HFFc6 (cell line): ENCODE measurements at places on chromosomes 6 and 20.
A peak's percentile ranks its signal among the peaks of the same experiment; 100 is the strongest.

DNA sequence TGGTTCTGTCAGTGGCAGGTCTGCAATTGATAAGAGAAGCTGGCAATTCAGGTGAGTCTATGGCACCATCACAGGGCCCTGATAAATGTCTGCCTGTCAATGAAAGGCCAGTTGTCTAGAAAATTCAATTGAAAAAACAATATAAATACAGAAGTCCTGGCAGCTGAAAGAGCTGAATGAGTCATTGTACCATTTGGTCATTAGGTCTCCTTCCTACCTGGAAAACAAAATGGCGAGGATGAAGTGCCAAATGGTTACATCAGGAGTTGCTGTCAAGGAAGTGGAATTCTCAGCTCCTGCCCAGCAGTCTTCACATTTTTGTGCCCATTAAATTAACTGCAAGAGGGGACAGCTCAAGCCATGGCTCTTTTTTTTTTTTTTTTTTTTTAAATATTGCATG, 37.7 kb downstream of the PEX7 start:
- no peak for DNase-seq

- DNase-seq, result no peak
These were observed 1.7 kb downstream of the SF3B5 start for GRCh38 chr6:144093658-144094057.

DNA sequence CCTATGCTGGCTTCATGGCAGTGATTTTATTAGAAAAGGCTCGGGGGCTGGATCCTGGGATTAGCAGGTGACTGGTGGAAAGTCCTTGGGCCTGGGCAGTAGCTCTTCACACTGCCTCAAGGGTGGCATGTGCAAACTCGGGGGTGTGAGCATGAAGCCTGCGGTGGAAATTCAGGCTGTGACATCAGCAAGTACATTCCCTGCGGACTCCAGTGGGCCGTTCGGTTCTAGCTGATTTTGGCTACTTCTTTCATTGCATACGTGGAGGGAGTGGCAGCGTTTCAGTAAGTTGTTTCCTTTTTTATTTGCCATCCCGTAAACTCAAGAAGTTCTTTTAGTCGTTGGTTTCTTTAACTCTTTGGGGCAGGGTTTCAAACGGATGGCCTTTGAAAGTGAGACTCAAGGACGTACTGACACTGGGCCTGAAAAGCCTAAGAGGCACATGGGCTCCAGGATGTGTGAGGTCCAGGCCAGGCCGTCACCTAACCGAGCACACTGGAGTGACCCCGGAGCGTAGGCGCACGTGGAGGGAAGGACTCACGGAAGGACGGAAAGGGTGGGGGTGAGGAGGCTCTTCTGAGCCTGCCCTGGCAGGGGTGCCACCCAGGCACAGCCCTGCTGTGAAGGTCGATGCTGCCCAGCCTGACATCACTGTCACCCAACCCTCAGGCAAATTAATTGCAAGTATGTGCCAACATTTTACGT, 104.0 kb upstream of the FRMD1 start:
- DNase-seq, result no peak

GRCh38 chr6:3776881-3777507, 25.5 kb upstream of the PXDC1 start:
- no peak for DNase-seq

DNA sequence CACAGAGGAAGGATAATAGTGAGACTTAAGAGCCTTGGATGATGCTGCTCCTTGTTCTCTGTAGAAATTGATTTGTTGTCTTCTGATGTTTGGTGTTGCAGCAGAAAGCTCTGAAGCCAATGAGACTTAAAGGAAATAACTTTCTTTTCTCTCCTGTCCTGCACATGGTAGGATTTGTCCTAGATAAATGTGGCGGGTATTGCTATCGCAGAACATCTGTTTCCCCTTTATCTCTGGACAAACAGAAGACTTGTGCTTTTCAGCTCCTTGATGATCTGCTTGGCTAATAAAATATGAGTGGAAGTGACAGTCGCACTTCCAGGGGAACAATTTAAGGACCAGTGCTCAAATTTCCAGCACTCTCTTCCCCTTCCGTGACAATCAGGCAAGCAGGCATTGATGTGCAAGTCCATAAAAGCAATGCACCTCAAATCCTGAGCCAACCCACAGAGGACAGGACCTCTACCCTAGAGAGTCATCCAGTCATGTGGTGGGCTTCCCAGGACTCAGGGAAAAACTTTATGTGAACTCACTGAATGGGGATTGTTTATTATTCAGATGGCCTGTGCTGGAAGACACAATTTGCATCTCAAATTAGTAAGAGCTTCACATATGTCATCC, 9.9 kb upstream of the NCR2 start:
- DNase-seq, result no peak

DNA sequence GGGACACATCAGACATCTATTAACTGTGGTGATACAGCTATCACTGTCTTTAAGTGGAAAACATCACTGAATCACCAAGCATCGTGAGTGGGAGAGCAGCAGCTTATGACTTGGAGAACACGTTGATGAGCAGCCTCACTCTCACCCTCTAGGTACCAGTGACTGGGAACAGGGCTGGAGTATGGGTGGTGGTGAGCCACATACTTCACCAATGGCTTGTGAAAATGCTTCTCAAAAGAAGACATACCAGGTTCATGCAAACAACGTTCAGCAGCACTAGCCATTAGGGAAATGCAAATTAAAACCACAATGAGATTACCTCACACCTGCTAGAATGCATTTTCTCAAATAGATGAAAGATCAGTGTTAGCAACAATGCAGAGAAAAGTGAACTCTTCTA, 25.3 kb downstream of the SNX5 start:
- no peak for DNase-seq

DNA sequence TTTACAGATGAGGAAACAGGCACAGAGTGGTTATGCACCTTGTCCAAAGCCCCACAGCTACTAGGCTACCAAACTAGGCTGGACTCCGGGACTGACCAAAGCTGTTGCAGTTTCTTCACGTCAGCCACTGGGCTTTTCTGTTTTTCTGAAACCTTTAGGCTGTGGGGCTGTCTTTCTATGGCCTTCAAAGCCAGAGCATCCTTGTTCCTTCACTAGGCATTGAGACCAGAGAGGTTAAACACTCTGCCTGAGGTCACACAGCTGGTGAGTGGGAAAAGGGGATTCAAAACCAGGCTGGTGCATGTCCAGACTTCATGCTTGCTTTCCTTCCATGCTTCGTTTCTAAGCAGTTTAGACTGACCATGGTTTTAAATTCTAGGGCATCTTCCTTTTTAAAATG, 97.5 kb upstream of the KCNG1 start:
- no peak for DNase-seq

DNA sequence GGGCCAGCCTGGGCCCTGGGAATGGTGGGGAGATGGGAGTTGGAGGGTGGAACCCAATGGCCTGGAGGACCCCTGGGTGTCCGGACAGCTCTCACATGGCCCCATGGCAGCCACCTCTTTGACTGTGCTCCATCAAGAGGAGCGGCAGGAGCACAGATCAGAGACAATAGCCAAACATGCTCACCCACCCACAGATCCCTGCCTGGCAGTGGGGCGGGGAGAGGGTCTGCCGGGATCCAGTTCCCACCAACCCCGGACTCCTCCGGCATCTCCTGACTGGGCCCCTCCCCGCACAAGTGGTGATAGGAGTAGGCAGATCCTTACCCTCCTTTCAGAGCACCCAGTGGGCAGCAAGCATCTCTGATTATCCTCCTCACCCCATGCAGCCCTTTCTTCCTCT, 31.9 kb upstream of the MRPS18A start:
- DNase-seq, result no peak

DNA sequence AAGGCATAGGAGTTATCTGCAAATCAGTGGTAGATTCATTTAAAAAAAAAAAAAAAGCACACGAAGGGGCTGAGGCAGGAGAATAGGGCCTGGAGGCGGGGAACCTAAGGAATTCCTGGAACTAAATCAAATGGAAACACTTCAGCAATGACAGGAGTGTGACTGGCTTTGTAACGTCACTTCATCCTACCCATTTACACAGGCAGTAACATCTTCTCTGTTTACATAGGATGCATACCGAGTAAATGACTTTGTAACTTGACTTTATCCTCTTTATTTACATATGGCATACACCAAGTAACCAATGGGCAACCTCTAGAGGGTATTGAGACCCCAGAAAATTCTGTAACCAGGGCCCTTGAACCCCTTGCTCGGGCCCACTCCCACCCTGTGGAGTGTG, 56.4 kb upstream of the IYD start:
- no peak for DNase-seq

DNA sequence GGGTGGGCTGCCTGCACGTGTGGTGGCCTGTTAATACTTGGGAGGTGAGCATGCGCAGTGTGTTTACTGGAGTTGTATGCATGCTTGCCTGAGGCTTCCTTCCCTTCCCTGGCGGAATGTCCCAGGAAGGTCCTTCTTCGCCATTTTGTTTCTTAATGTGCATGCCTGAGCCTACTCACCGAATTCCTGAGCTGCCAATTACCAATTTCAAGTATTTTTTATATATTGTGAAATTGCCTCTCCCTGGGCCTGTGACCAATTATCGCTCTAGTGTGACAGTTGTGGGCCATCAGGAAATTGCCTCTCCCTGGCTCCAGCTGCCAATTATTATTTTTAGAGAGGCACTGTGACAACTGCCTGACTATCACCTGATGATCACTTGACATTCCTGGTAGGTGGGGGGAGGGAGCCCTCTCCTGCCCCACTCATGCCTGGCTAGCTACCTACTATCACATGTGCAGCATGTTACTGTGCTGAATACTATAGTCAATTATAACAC, 70.0 kb downstream of the FAM50B start:
- peak; percentile 85 for DNase-seq

GRCh38 chr20:59820204-59821041, 113.0 kb downstream of the SYCP2 start:
- no peak for DNase-seq

DNA sequence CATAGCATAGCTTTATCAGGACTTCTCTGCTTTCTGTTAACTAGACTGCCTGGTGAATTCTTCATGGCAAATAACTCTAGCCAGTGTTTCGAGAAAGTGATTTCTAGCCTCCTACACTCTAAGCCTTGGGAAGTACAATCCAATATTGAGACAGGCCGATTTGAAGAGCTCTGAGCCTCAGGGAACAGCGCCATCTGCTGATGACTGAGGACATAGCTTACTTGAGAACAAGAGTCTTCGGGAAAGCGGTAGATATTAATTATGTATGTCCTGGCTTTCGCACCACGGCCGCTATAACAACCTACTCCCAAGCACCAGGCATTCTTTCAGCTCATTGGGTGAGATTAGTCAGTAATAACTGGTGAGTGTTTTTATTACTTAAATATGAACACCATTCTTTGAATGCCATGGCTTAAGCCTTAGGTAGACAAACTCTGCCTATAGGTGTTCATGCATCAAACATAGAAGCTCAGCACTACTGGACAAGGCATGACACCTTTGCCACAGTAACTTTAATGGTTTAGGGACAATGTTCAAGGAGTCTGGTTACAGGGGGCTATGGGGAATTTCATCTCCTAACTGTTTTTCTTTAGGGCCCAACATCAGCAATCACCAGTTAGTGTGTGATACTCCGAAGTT, 518.6 kb downstream of the BMP2 start:
- peak; percentile 4 for DNase-seq

GRCh38 chr20:61769286-61769832, 296.3 kb downstream of the TAF4 start:
- no peak for DNase-seq

- DNase-seq, result no peak
These were observed 368.0 kb downstream of the TBC1D32 start for GRCh38 chr6:120966321-120966720.

- DNase-seq, result no peak
These were observed 9.0 kb upstream of the RIPPLY2 start for GRCh38 chr6:83844170-83844569.

- DNase-seq, result no peak
These were observed 4.5 kb upstream of the NKAIN4 start for GRCh38 chr20:63258781-63259180.

GRCh38 chr6:14621518-14621917, 503.9 kb downstream of the CD83 start:
- DNase-seq, result no peak

GRCh38 chr20:57594092-57594951, 25.9 kb downstream of the ZBP1 start:
- DNase-seq, result no peak

DNA sequence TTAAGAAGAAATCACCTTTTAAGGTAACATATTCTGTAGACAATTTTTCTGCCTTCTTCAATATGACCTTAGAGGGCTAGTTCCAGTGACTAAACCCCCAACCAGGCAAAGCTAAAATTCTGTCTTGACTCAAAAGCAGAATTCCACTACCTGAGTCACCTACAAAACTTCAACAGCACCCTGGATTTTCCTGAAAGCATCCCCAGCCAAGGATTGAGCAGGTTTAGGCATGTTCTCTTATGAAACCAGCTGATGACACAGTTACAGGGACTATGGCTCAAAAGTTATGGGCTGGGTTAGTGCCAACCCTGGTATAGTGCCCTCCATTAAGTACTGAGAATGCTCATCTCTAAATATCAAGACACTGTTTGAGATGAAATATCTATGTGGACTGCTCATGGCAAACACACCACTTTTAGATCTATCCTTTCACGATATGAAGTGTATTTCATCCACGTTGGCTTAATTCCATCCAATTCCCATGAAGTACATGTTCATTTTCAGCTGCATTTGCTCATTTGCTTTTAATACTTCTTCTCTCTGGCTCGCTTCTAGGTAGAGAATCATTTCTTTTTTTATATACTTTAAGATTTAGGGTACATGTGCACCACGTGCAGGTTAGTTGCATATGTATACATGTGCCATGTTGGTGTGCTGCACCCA, 53.6 kb upstream of the TNFAIP3 start:
- no peak for DNase-seq

- DNase-seq, result no peak
These were observed 9.5 kb upstream of the MYLK2 start for GRCh38 chr20:31809661-31810060.

GRCh38 chr6:162777091-162777490, 49.3 kb downstream of the PACRG start:
- DNase-seq, result no peak

DNA sequence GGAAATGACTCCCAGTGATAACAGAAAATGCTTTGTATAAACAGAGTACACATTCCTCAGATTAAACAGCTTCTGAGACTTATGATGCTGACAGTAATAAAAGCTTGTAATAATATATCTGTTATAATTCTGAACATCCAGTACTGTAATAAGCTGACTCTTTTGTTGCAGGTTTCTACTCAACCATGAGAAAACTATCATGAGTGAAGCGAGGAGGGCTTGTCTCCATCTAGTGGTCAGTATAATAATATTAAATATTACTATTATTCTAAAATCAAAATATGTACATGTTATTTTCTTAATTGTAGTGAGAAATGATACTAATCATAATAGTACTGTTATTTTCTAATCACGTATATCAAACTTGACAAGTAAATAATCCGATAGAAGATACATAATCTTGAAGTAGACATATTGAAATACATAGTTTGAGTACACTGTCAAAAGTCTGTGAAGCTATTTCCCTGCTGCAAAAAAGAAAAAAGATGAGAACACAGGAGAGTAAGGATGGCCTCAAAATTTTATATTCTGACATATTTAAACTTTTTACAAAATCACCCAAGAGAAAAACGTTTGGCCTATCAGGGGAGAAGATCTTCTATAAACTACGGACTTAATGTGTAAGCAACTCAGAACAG, 183.1 kb downstream of the MOXD1 start:
- DNase-seq, result peak; percentile 22
